Endothelial cell of umbilical vein (primary cell): ENCODE measurements at places on chromosomes 13 and 19. TPM values are rescaled to one million over a fixed set of nuclear protein-coding genes. Genes with fewer than 3 reads are reported as not detected.
A peak's percentile ranks its signal among the peaks of the same experiment; 100 is the strongest.

- DNase-seq: no peak
Measured at GRCh38 chr19:8261347-8261746, 46.8 kb downstream of the CD320 start.

DNA sequence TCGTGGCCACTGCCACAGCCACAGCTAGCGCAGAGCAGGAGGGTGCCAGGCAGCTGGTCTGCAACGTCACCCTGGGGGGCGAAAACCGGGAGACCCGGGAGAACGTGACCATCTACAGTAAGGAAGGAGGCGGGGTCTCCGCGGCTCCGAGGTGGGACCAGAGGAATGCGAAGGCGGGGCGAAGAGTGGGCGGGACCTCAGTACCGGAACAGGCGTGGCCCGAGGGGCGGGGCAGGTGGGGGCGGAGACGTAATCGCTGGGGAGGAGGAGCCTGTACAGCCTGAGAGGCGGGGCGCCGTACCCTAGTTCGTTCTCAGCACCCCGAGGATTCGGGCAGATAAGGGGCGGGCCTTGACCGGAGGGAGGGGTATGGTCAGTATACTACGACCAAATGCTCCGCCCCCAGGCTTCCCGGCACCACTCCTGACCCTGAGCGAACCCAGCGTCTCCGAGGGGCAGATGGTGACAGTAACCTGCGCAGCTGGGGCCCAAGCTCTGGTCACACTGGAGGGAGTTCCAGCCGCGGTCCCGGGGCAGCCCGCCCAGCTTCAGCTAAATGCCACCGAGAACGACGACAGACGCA, 2.5 kb downstream of the ICAM5 start:
- DNase-seq: peak; percentile 48

- no peak for DNase-seq
Measured at GRCh38 chr19:377801-378581, 31.0 kb downstream of the C2CD4C start.

GRCh38 chr19:18435842-18436670, 1.9 kb downstream of the ISYNA1 start:
- DNase-seq: no peak

DNA sequence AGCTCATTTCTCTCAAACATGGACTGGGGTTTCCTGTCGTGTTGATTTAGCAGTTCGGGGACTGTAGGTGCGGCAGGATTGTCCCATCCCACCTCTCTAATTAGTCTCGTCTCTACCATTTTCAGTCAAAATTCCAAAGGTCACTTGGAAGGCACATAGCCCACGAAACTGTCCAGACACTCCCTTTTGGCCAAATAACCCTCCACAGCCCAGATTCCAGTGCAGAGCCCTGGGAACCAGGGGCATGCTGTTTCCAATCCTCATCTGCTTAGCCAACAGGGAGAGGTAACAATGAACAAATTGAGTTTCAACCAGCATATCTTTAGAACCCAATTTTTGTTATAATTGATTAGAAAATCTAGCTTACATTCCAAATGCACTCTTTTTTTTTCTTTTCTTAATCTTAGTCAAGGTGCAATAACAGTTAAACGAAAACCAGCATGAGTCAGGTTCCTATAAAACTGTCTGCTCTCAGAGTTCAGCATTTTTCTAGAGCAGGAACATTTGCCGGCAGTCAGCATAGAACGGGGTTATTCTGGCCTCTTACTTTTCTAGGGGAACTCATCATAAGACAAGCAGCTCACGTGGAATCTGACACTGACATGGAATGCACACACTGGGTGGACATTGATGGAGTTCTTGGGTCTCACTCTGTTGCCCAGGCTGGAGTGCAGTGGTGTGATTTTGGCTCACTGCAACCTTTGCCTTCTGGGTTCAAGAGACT, 14.4 kb upstream of the CEBPA start:
- no peak for DNase-seq

- no peak for DNase-seq
Measured at GRCh38 chr19:52034051-52034728, 6.0 kb upstream of the ZNF614 start.

GRCh38 chr13:91359111-91359510, 11.6 kb downstream of the MIR17HG start:
- DNase-seq: no peak

DNA sequence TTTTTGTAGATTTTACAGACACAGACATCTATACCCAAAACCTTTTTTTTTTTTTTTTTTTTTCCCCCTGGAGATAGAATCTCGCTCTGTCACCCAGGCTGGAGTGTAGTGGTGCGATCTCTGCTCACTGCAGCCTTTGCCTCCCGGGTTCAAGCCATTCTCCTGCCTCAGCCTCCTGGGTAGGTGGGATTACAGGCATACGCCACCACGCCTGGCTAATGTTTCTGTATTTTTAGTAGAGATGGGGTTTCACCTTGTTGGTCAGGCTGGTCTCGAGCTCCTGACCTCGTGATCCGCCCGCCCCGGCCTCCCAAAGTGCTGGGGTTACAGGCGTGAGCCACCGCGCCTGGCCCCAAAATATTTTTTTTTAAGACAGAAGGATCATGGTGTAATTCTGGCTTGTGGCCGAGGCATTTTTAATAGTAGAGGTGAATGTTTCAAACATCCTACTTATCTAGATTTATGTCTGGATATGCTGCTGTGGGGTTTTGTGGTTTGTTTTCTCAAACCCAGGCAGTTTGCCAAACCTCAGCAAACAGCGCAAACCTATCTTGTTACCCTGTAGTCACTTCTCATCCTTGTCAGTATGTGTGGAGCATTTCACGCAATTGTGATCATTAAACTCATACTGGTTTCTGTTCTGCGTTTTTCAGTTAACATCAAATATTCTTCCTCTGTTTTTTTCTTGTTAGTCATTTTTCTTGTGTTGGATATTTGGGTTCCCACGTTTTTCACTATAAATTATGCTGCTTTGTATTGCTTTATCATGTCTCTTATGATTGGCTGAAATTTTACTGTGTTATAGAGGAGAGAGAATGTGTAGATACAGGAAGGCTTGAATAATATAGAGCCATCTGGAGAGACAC, 36.2 kb upstream of the GARRE1 start:
- peak; percentile 58 for DNase-seq

DNA sequence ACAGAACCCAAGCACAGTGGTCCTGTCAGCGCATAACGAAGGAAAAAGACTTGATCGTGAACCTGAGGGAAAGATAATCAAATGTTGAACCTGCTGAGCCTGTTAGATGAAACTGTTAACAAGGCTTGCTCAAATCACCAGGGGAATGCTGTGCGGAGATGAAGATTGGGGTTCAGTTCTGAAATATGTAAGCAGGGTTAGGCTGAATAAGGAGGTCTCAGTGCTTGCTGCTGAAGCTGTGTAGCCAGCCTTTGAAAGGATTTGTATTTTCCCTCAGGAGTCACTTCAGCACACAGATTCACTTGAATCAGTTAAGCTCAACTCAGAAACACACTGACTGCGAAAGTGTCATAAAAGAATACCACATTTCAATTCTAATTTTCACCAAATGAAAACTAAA, 793.5 kb downstream of the OLFM4 start:
- no peak for DNase-seq

GRCh38 chr13:74111399-74111798, 22.8 kb downstream of the KLF12 start:
- no peak for DNase-seq

DNA sequence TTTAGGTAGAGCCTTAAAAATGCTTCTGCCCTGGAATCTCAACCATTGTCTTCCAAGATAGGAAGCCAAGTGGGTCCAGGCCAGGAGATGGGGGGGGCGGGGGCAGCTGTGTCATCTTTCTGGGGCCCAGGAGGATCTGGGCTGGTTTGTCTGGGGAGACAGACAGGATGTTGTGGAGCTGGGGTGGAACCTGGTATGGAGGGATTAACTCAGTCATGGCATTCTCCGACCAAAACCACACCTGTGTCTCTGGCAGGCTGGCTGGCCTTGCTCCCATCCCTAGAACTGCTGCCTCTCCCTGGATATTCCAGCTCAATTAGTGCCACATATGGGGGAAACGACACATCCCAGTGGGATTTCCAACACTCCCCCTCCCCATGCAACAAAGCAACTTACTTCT, 2.7 kb upstream of the MAP2K7 start:
- DNase-seq: no peak

OR10H1 gene
- not detected in 2 replicates for total RNA-seq

RFPL4A gene
- total RNA-seq: not detected in 2 replicates
